ENCODE measurements at places on chromosomes 13 and 19.
A peak's percentile ranks its signal among the peaks of the same experiment; 100 is the strongest.

- DNase-seq: no peak
Observed at GRCh38 chr13:44278166-44278565, 95.5 kb upstream of the SERP2 start.

- no peak for DNase-seq
Observed at GRCh38 chr19:19366434-19367396, 38.8 kb upstream of the GATAD2A start.

GRCh38 chr13:66914155-66914554 is 316.0 kb downstream of the PCDH9 start:
- no peak for DNase-seq

DNA sequence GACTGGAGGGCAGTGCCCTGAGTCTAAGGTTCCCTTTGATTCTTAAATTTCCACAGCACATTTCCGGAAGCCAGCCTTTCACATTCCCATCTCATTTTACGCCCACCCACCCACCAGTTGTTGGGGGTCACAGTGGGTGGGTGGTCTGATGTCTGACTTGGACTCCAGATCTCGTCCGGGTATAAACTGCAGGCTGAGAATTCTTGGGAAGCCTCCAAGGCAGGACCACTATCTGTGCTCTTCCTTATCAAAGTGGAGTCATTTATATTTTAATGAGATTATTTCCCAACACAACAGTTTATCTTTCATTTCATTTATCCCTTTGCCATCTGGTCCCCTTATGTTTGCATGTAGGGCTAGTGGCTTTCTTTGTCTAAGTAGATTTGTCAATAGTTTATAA is 3.6 kb upstream of the FAM124A start:
- DNase-seq: no peak

GRCh38 chr13:39494633-39495032 is 108.4 kb downstream of the LHFPL6 start:
- no peak for DNase-seq

DNA sequence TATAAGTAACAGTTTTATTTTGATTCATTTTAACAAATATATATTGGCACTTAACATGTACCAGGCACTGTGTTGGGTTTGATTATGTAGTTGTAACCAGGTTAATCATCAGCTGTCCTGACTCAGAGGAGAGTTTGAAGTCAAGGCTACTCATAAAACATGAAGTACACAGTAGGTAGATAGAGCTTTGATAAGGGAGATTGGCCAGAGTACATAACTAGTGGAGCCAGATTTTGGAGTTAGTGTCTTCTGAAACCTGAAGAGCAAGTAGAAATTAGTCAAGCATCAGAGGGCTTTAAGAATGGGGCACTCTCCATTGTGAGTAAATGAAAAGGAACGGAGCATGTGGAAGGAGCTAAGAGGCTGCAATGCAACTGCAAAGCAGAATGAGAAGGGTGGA is 333.9 kb downstream of the RFC3 start:
- no peak for DNase-seq

DNA sequence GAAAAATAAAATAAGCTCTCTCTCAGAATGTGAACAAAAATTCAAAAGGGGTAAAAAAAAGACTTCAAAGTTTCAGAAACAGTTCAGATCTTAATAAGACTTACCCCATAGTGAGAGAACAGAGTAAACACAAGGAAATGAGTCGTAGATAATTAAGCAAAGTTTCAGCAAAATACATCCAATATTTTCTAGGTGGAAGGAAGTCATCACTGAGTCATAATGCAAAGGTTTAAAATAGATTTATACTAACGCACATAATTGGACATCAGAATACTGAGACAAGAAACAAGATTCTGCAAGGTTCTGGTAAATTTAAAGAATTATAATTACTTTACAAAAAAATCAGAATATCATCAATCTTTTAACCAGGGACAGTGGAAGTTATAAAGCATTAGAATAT is 1370.7 kb upstream of the ATXN8OS start:
- DNase-seq: no peak

DNA sequence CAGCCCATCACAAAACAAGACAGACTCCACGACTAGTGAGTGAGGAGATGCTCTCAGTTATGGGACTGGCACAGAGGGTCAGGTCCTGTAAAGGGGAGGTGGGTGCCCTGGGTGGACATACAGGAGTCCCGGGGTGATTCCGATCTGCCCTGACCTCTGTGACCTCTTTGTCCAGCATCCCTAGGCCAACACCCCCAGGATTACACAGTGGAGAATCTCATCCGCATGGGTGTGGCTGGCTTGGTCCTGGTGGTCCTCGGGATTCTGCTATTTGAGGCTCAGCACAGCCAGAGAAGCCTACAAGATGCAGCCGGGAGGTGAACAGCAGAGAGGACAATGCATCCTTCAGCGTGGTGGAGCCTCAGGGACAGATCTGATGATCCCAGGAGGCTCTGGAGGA is 6.4 kb upstream of the LILRA1 start:
- no peak for DNase-seq

GRCh38 chr19:3760871-3761361 is 576 bp downstream of the APBA3 start:
- DNase-seq: no peak

- no peak for DNase-seq
Observed at GRCh38 chr13:27166313-27166712, 5.3 kb downstream of the USP12 start.

DNA sequence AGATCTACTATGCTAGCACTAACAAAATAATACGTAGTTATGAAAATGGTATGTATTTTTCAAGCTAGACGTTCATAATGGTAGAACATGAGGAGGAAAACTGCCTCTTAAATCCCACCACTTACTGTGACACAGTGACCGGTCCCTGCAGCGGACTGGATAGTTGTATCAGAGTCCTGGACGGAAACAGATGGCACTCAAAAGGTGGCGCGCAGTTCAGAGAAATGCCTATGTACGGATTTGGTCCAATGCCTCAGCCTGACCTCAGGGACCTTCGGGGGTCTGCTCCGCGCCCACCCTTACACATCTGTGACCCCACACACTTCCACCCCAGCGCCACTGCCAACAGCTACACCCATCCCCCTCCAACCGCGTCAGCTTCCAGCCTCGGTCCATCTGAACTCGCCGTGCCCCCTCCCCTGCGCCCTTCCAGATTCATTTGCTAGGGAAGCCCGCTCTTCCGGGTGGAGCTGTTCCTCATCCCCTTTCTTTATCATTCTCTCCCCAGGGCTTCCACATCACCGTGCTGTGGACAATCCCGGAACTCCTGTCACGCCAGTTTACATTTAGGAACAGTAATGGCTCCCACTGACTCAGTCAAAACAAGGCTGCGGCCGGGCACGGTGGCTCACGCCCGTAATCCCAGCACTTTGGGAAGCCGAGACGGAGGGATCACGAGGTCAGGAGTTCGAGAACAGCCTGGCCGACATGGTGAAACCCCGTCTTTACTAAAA is 792 bp upstream of the LENG8 start:
- no peak for DNase-seq

DNA sequence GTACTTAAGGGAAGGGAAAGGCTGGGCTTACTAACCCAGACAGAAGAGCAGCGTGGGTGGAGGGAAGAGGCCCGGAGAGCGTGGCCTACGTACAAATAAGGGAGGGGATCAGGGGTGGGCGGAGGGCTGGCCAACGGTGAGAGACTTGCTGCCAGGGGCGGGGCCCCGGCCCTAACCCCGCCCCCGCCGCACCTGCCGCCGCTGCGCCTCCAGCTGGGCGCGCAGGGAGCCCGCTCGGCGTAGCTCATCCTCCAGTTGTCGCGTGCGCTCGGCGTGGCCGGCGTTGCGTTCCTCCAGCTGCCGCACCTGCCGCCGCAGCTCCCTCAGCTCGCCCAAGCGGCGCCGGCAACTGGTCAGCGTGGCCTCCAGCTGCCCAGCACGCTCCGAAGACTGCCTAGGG is 5.7 kb downstream of the HOOK2 start:
- DNase-seq: no peak

DNA sequence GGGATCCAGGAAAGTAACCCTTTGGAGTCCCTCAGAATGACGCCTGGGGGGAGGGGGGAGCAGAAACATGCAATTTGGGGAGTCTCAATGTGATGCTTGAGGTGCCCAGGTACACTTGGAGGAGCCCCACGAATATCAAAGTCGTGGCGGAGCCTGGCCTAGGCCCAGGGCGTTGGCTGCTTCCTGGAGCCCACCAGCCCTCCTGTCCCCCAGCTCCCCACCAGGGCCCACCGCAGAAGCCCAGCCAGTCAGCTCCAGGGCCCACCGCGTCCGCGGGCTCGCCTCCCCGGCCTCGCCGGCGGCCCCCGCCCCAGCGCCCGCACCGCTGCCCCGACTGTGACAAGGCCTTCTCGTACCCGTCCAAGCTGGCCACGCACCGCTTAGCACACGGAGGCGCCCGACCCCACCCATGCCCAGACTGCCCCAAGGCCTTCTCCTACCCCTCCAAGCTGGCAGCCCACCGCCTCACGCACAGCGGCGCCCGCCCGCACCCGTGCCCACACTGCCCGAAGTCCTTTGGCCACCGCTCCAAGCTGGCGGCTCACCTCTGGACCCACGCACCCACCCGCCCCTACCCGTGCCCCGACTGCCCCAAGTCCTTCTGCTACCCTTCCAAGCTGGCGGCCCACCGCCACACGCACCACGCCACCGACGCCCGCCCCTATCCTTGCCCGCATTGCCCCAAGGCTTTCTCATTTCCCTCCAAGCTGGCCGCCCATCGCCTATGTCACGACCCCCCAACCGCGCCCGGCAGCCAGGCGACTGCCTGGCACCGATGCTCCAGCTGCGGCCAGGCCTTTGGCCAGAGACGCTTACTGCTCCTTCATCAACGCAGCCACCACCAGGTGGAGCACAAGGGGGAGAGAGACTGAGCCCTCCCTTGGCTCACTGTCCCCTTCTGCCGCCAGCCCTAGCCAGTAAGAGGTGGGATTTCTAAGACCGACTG is 2.1 kb downstream of the ZNF575 start:
- DNase-seq: no peak

- no peak for DNase-seq
Observed at GRCh38 chr13:110400786-110401533, 93.9 kb downstream of the COL4A2 start.

- peak; percentile 34 for DNase-seq
Observed at GRCh38 chr13:35979361-35979951, 151.7 kb downstream of the DCLK1 start.

Data from brain pericyte (primary cell).